Posterior cingulate gyrus (tissue), 11 donors: ENCODE measurements at places on chromosomes 3 and 15.

- no peak for DNase-seq
These were observed 2.9 kb upstream of the ZNF710 start for GRCh38 chr15:89998141-89998661.

GRCh38 chr3:116886202-116886893, 176.8 kb downstream of the TUSC7 start:
- no peak for DNase-seq

GRCh38 chr3:167091226-167091625, 288.9 kb downstream of the ZBBX start:
- DNase-seq = no peak

DNA sequence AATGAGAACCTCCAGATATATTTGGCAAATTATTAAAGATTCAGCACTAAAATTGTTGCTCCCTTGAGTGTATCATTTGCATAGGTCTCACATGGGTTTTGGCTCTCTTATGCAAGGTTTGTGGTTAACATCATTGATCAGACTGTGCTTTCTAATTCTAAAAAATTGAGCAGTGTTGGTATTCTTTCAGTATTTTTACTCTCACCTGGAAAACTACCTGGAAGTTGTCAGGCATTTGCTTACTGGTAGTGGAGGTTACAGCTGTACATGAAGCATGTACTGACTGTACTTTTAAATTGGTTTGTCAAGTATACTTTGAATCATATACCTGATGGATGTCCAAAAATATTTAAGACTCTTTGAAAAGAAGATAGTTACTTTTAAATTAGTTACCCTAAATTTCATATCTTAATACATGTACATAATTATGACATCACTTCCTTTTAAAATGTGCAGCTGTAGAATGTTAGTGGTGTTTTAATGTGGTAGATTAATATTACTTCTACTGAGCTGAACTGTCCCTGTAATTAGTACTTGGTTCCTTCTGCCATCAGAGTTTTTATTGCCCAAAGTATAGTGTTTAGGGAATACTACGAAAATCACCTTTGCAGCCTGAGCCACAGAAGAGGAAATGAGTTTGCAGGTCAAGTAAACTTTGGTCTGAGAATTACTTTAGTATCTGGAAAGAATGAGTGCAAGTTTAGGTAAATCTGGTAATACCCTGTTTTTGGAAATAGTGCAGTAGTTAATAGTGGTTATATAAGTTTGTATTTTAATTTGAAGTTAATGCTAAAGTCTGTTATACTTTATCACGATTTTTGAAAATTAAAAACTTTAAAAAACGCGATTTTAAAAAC, 2.8 kb downstream of the CHD2 start:
- no peak for DNase-seq

- no peak for DNase-seq
These were observed 77.9 kb upstream of the C2CD4B start for GRCh38 chr15:62242999-62243398.

DNA sequence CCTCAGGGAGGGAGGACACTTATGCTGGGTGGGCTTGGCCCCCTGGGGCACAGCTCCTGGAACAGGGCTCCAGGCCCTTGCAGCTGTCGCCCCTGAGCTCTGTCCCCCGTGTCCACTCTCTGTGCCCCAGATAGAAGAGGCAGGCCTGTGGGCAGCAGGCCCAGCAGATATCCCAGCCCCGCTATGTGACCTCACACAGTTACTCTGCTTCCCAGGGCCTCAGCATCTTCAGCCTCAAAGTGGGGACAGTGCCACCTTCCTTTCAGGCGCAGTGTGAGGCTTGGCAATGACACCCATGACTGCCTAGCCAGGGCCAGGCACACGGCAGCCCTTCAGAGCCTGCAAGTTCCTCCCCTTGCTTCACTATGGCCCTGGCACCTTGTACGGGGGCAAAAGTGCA, 98.4 kb downstream of the IQSEC1 start:
- peak; percentile 45 for DNase-seq

- DNase-seq = peak; percentile 90
These were observed 225.1 kb upstream of the C2CD4B start for GRCh38 chr15:62389885-62390790.

- DNase-seq = peak; percentile 95
These were observed 4.9 kb downstream of the TLR9 start for GRCh38 chr3:52220380-52221026.

DNA sequence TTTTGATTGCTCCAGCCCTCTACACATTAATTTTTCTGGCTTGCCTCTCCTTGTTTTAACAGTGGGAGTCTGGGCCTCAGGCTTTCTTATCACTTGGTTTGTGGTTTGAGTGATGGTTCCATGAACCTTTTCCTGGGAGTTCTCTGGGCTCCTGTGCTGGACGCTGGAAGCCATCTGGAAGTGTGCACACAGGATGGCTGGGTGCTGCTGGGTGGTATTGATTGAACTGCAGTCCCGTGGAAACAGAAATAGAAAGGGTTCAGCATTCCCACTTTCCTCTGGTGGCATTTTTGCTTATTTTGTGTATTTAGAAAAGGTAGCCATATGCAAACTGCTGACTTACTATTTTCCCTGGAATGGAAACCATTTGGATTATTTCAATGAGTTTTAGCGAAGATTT, 25.6 kb downstream of the MITF start:
- no peak for DNase-seq

- no peak for DNase-seq
These were observed 12.0 kb downstream of the FSTL1 start for GRCh38 chr3:120438665-120439370.

- DNase-seq = no peak
These were observed 90.9 kb upstream of the ZNF280D start for GRCh38 chr15:56824175-56824574.

GRCh38 chr15:59792359-59792758, 103.2 kb upstream of the BNIP2 start:
- DNase-seq = no peak
